Astrocyte (in vitro differentiated cells and primary cell): ENCODE measurements at places on chromosomes 12 and 14. TPM values are rescaled to one million over a fixed set of nuclear protein-coding genes. Genes with fewer than 3 reads are reported as not detected.

DNA sequence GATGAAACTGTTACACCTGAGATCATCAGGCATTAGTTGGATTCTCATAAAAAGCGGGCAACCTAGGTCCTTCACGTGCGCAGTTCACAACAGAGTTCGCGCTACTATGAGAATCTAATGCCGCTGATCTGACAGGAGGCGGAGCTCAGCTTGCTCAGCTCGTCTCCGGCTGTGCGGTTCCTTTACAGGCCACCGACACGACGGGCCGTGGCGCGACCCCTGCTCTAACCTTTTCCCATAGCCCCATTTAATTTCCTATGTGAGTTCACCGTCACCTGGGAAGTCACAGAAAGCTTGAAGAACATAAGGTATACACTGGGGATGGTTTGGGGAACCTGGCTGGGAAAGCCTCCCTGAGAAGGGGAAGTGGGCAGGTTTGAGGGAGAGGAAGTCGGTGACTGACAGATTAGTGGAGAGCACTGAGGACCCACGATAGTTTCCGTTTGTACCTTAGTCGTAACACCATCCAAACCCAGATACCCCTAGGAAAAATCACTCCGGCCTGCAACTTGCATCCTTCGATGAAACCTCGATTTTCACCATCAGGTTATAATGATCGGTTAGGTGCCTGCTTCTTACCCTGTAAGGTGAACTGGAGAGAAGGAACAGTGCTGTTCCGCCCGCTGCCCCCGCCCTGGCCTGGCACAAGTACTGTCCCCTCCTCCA lies 2.8 kb upstream of the AAAS start:
- peaks cover 20% of the 10 kb centered on the region for H3K4me1 ChIP-seq
- no peaks in the 10 kb centered on the region for H3K36me3 ChIP-seq
- H3K27me3 ChIP-seq, result peaks cover 3% of the 10 kb centered on the region
- H3K27ac ChIP-seq, result peak overlapping the region; percentile 69

DNA sequence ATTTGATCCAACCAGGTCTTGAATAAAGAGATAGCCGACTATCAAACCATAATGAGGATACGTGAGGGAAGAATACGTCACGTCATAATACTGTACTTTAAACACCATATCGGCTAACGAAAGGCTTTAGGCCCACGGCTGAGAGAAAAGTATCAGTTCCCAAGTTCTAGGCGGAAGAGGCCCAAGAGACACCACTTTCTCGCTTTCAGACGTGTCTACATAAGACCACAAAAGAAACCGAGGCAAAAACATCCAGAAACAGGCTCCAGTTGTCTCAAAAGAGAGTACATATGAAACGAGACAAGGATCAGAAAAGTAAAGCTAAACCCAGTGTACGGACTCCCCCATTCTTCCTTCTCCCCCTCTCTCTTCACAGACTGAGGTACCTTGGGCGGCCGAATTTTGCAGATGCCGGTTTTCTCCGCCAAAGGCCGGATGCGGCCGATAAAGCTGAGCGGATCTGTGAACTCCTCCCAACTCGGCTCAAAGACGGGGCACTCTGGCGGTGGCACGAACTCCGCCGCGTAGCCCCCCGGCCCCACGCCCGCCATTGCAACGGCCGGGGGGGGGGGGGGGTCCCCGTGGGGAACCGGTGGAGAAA lies 479 bp downstream of the KDM5A start:
- peaks cover 6% of the 10 kb centered on the region for H3K36me3 ChIP-seq
- no peaks in the 10 kb centered on the region for H3K27me3 ChIP-seq
- H3K4me1 ChIP-seq, result peaks cover 11% of the 10 kb centered on the region
- peak overlapping the region; percentile 87 for H3K4me3 ChIP-seq
- peak; percentile 11 for DNase-seq

DNA sequence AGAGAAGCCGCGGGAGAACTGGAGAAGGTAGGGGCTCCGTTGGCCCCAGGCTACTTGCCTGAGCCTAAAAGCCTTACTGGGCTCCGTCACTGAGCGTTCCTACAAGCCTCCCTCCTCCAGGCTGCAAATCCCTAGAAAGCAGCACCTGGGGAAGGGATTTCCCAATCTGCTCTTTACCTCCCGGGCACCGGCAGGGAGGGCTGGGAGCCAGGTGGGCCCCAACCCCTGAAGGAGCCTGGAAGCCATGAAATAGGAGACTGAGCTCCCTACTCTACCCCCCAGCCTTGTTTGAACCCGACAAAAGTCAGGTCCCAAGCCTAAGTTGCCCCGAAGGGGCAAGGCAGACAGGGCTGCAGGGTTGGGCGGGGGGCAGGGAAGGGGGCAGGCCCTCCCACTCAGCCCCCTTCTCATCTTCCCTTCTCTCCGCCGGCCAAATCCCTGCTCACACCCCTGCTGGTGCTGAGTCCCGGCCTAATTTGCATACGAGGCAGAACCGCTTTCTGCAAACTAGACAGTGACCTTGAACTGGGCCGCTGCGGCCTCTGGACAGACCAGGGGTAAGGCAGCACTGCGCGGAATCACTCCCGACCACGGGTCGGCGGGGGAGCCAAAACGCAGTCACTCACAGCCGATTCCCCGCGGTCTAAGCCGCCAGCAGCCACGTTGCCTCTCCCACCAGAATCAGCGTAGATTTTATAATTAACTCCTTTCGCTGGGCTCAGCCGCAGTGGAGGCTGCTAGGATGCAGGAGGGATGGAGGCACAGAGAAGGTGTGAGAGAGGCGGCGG lies 3.7 kb upstream of the HOXC12 start:
- no peak overlapping the region for H3K4me3 ChIP-seq
- H3K36me3 ChIP-seq, result no peaks in the 10 kb centered on the region
- no peak overlapping the region for H3K27ac ChIP-seq
- peaks cover 91% of the 10 kb centered on the region for H3K27me3 ChIP-seq
- DNase-seq, result no peak

DNA sequence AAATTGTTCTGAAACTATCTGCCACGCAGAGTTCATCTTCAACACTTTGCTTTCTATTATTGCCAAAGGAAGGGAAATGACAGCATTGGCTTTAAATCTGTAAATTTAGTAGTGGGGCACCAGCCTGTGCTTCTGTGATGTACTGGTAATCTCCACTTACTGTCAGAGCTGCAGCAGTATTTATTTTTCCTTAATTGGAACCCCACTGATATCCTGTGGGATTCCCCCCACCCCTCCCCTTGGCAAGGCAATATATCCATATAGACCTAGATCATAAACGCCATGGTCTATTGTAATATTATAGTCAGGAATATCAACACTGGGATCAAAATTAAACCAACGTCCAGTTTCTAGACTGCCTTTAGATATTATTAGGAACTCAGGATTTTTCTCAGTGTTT lies 96.7 kb downstream of the RMST start:
- no peak overlapping the region for H3K27ac ChIP-seq
- DNase-seq, result no peak
- peaks cover 5% of the 10 kb centered on the region for H3K4me1 ChIP-seq
- H3K27me3 ChIP-seq, result no peaks in the 10 kb centered on the region

GRCh38 chr12:125021096-125021495 lies 27.7 kb downstream of the BRI3BP start:
- H3K27ac ChIP-seq, result no peak overlapping the region
- H3K36me3 ChIP-seq, result no peaks in the 10 kb centered on the region
- no peak overlapping the region for H3K4me3 ChIP-seq

- DNase-seq, result peak; percentile 43
- H3K36me3 ChIP-seq, result no peaks in the 10 kb centered on the region
- H3K4me1 ChIP-seq, result peaks cover 9% of the 10 kb centered on the region
- no peak overlapping the region for H3K4me3 ChIP-seq
Observed at GRCh38 chr14:83164016-83164415, 1630.4 kb upstream of the SEL1L start.

DNA sequence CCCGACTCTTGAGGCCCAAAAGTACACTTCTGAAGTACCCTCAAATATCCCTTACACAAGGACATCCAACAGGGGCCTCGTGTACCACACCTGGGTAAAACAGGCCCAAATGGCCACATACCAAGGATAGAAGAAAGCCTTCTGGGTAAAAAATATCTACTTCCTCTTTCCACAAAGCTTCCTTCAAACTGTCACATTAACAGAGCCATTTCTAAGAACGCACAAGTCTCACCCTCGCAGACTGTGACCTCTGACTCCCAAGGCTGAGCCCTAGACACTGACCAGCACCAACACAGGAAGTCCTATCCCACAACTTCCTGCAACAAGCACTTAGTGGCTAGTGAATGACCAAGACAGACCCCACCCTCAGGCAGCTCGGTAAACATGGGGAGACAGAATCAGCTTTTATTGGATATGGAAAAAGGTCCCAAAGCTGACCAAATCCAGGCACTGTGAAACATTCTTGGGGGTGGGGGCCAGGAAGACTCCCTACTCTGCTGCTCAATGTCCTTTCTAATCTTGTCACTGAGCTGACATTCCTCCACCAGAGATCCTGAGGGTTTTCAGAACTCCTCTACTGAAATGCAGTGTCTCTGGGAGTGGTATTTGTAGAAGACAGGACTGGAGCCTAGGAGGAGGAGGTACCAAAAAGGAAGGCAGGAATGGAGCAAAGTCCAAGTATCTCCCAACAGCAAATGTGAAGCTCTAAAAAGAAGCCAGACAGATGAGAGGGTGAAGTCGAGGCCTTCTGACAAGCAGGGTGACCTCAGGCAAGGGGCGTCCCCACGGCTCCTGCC lies 15.9 kb downstream of the KCTD10 start:
- no peaks in the 10 kb centered on the region for H3K27me3 ChIP-seq
- peaks cover 73% of the 10 kb centered on the region for H3K4me1 ChIP-seq
- H3K27ac ChIP-seq, result peak overlapping the region; percentile 92
- no peak overlapping the region for H3K4me3 ChIP-seq
- peak; percentile 57 for DNase-seq
- peaks cover 30% of the 10 kb centered on the region for H3K36me3 ChIP-seq

GRCh38 chr14:99790978-99791376 lies 2.2 kb upstream of the EML1 start:
- no peaks in the 10 kb centered on the region for H3K27me3 ChIP-seq
- no peaks in the 10 kb centered on the region for H3K36me3 ChIP-seq
- peaks cover 14% of the 10 kb centered on the region for H3K4me1 ChIP-seq

DNA sequence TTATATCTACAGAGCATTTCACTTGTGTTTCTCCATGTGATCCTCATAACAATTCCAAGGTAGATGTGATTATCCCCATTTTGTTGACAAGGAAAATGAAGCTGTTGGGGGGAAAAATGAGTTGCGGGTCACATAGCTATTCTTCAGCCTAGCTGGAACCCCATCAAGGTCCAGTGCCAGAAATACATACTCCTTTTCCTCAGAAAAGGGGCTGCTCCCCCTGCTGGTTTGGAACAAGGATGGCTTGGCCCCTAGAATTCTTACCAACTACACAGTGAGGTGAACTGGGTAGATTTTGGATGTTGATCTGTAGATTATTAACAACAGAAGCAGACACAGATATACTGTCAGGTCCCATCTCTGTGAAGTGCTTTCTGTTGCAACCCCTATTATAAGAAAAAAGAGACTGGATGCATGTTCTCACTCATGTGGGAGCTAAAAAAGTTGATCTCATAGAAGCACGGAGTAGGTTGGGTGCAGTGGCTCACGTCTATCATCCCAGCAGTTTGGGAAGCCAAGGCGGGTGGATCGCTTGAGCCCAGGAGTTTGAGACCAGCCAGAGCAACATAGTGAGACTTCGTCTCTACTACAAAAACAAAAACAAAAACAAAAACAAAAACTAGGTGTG lies 8.9 kb downstream of the IKZF4 start:
- H3K36me3 ChIP-seq, result peaks cover 7% of the 10 kb centered on the region
- H3K4me1 ChIP-seq, result peaks cover 5% of the 10 kb centered on the region
- no peak overlapping the region for H3K4me3 ChIP-seq
- H3K27ac ChIP-seq, result no peak overlapping the region

- no peak overlapping the region for H3K4me3 ChIP-seq
- H3K4me1 ChIP-seq, result peaks cover 8% of the 10 kb centered on the region
- no peak overlapping the region for H3K27ac ChIP-seq
Observed at GRCh38 chr14:69107407-69108003, 45.4 kb downstream of the DCAF5 start.

- H3K27ac ChIP-seq, result no peak overlapping the region
- H3K36me3 ChIP-seq, result no peaks in the 10 kb centered on the region
- no peak for DNase-seq
Observed at GRCh38 chr12:88303335-88303734, 161.2 kb downstream of the TMTC3 start.

DNA sequence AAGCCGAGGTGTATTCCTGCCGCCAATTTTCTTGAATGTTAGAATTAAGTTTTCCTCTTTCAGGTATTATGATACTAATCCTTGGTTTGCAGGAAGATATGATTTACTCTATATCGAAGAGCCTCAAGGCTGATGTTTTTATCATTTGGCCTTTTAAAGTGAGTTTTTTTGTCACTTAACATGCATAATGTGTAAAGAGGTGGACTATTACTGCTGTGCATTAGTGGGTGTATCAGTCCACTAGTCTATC lies 11.1 kb upstream of the TMPO start:
- no peak overlapping the region for H3K27ac ChIP-seq
- no peaks in the 10 kb centered on the region for H3K4me1 ChIP-seq
- no peaks in the 10 kb centered on the region for H3K27me3 ChIP-seq
- DNase-seq, result no peak
- H3K4me3 ChIP-seq, result peak overlapping the region; percentile 94
- H3K36me3 ChIP-seq, result no peaks in the 10 kb centered on the region

DNA sequence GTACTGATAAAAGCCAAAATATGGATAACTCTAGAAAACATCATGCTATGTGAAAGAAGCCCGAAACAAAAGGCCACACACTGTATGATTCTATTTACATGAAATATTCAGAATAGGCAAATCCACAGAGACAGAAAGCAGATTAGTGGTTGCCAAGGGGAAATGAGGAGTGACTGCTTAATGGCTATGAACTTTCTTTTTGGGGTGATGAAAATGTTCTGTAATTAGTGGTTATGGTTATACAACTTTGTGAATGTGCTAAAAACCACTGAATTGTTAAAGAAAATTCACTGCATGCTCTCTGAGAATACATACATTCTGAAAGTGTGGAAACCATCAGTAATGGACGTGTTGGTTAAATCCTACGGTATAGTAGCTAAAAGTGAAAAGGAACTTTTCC lies 39.9 kb upstream of the STON2 start:
- H3K4me1 ChIP-seq, result peaks cover 11% of the 10 kb centered on the region
- DNase-seq, result no peak
- H3K4me3 ChIP-seq, result no peak overlapping the region
- peaks cover 43% of the 10 kb centered on the region for H3K27me3 ChIP-seq
- no peak overlapping the region for H3K27ac ChIP-seq
- no peaks in the 10 kb centered on the region for H3K36me3 ChIP-seq

GRCh38 chr12:38898001-38898684 lies 7.2 kb downstream of the CPNE8 start:
- no peaks in the 10 kb centered on the region for H3K36me3 ChIP-seq
- no peak for DNase-seq
- no peak overlapping the region for H3K27ac ChIP-seq
- no peaks in the 10 kb centered on the region for H3K27me3 ChIP-seq
- no peak overlapping the region for H3K4me3 ChIP-seq
- H3K4me1 ChIP-seq, result no peaks in the 10 kb centered on the region

CDCA3 gene
- 2.3 and 3.2 TPM in 2 replicates for total RNA-seq

SRRM4 gene
- 0.30 and 0.46 TPM in 2 replicates for total RNA-seq

PRPF40B gene
- 8.9 and 10.1 TPM in 2 replicates for total RNA-seq
